ENCODE measurements at places on chromosomes 5 and 9.

DNA sequence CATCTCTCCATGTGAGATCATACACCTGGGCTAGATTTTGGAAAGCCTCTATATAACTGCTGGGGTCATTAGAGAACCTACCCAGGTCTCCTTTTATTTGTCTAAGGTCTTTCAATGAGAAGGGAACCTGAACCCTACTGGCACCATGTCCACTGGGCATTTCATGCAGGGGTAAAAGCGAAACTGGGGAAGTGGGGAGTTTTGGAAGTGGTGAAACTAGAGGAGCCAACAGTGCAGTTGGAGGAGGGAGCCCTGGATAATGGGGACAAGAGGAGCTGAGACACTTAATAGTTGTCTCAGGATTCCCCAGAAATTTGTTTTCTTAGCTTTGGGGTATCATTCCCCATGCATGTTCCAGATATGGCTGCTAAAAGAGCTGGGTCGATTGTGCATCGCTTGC lies 169.0 kb upstream of the NREP start:
- DNase-seq: no peak

- DNase-seq: no peak
Observed at GRCh38 chr9:5489630-5490490, 20.5 kb upstream of the PDCD1LG2 start.

DNA sequence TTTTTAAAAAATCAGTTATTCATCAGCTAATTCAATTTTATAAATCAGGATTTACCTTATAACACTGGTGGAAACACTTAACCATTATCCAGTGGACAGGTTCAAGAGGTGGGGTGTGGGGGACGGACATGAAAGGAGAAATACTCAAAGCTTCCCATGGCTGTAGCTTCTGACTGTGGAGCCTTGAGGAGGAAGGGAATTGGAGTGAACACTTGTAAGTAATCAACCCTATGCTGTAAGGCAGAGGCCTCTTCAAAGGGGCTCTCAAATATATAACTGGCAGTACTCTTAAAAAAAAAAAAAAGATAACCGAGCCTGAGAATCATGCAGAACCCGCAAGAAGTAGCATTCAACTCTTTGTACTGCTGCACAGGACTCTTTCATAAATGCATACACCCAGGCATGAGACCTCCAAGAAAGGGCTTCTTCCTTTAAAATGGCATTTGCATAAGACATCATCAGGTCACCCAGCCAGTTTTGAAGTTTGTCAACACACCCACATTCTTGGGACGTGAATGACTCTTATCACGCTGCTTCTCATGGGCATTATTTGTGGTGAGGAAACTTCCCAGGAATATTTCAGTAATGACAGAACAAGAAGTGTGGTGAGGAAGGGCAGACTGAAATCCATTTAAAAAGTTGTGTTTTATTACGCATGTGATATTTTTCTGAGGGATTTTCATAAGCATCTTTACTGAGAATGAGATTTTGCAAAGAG lies 8.1 kb downstream of the OSMR start:
- no peak for DNase-seq

GRCh38 chr5:1453613-1454012 lies 8.4 kb upstream of the SLC6A3 start:
- DNase-seq: no peak

Measured in GM12892 (cell line).